ENCODE measurements at places on chromosomes 16 and 17. TPM values are rescaled to one million over a fixed set of nuclear protein-coding genes. Genes with fewer than 3 reads are reported as not detected.

Gene KCNH6
- not detected for total RNA-seq

Gene C1QTNF8
- not detected for total RNA-seq

Gene C1QL1
- 6.0 TPM for total RNA-seq

Gene CACNA1H
- not detected for total RNA-seq

Gene KCNG4
- total RNA-seq: not detected

Data from A375 (cell line).